ENCODE measurements at places on chromosomes 5 and 9.

GRCh38 chr9:98903961-98904411 is 39.7 kb upstream of the COL15A1 start:
- no peak for DNase-seq

DNA sequence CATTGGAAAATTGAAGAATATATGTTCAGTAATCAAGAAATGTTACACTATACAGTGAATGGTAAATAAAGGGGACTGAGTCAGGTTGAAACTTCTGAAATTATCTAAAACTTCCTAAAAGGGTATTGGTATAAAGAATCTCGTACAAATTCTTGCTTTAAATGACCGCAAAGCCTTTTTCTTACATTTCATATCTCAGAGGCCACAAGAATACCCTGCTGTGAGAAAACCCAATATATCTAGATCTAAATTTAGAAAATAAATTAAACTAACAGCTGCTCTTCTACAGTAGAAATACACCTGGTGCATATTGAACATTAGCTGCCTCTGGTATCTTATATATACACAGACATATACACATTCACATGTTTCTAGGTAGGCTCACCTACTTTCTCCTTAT is 221.7 kb downstream of the PCSK5 start:
- no peak for DNase-seq

DNA sequence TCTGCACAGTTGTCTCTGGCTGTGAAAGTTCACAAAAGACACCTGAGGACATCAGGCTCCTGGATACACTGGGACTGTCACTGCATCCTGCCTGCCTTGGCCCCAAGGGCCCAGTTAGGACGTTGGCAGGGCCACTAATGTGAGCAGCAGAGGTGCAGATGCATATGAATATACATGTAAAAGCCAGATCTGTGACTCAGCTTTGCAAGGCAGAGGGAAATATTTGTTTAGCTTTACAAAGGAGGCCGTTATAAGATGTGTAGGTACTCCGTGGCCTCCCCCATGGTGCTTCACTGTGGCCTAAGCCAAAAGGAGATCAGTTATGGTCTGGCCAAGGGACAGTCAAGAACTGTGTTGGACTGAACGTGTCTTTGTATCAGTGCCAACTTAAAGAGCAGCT is 4.1 kb upstream of the C1QTNF3 start:
- DNase-seq, result no peak

DNA sequence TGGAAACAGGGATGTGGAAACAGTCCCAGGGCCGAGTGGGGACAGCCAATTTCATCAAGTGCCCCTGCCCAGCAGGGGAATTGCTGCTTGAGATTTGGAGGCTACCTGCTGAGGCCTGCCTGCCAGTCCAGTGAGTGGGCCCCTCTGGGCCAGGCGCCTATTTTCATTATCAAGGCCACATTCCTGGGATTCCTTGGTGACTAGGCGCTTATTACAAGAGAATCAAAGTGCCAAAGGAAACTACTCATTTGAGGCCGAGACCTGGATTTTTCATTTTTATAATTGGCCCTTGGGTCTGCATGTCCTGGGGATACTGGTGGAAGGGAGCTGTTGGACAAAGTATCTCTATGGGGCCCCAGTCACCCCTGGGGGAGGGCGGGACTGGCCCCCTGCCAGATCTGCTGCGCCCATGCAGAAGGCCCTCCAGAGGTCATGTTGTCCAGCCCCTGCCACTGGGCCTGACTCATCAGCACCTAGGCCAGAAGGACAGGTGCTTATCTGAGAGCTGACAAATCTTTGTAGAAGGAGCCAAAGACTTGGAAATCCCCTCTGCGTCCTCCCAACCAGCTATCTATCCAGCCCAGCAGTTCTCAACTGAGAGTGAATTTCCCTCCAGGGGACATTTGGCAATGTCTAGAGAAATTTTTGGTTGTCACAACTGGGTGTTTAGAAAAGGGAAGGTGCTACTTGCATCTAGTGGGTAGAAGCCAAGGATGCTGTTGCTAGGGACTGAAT is 45.6 kb downstream of the FOXI1 start:
- DNase-seq, result peak; percentile 9

DNA sequence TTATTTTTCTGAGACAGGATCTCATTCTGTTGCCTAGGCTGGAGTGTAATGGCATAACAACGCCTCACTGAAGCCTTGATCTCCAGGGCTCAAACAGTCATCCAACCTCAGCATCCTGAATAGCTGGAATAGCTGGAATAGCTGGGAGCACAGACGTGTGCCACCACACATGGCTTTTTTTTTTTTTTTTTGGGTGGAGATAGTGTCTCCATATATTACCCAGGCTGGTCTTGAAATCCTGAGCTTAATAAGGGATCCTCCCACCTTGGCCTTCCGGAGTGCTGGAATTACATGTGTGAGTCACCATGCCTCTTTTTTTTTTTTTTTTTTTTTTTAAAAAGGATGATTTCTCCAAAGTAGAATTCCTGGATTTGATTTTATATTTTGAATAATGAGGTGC is 60.7 kb downstream of the NSD1 start:
- no peak for DNase-seq

DNA sequence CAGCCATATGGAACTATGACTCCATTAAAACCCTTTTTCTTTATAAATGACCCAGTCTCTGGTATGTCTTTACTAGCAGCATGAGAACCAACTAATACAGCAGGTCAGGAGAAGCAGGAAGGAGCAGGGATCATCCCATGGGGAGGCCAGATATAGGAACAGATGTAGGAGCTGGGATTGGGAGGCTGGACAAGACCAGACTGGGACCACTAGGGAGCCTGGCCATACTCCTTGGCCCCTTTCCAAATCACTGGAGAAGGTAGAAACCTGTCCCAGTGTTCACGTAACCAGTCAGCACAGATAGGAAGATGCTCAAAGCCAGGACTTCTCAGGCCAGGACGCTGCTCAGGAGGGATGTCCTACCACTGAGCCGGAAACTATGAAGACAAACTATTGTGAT is 95.5 kb downstream of the LMX1B start:
- no peak for DNase-seq

DNA sequence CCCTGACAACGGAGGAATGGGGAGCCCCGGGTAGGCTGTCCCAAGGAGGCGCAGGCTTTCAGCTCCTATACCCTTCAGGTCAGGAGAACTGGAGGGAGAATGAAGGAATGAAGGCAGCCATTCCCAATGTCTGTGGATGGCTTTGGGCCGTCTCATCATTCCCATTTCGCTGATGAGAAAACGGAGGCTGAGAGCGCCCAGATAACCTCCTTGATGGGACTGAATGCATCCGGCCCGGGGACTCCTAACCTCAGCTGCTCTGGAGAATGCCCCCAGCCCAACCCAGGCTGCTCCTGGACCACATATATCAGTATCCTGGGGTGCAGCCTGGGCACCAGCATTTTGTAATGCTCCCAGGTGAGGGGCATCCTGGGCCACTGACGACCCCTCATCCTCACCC is 52.6 kb upstream of the RNU6ATAC start:
- no peak for DNase-seq

- no peak for DNase-seq
These were observed 150.2 kb upstream of the PHYKPL start for GRCh38 chr5:178382754-178383164.

GRCh38 chr5:180553530-180553929 is 37.8 kb downstream of the SCGB3A1 start:
- DNase-seq, result peak; percentile 9

Data from CMK (cell line).